ENCODE measurements at places on chromosomes 1 and 21. TPM values are rescaled to one million over a fixed set of nuclear protein-coding genes. Genes with fewer than 3 reads are reported as not detected.

The TFAP2E gene
- total RNA-seq = not detected

The C1orf87 gene
- total RNA-seq = not detected

The NR1I3 gene
- total RNA-seq = not detected

The LYPD8 gene
- total RNA-seq = not detected

The DIP2A gene
- 9.9 TPM for total RNA-seq

The C1orf141 gene
- not detected for total RNA-seq

The GSTM1 gene
- total RNA-seq = not detected

The TGFB2 gene
- total RNA-seq = 5.8 TPM

The OLFM3 gene
- total RNA-seq = not detected

The RHCE gene
- 1.1 TPM for total RNA-seq

The ZFYVE9 gene
- 20.6 TPM for total RNA-seq

The PFKL gene
- 255 TPM for total RNA-seq

The DIO1 gene
- total RNA-seq = not detected

The RGL1 gene
- total RNA-seq = 23.0 TPM

The CIART gene
- total RNA-seq = 10.2 TPM

The EGLN1 gene
- 41.2 TPM for total RNA-seq

The UBXN10 gene
- total RNA-seq = not detected

The OR2G6 gene
- total RNA-seq = not detected

The MOV10 gene
- total RNA-seq = 30.3 TPM

The KCNH1 gene
- not detected for total RNA-seq

The RLF gene
- total RNA-seq = 15.1 TPM

The SPTA1 gene
- not detected for total RNA-seq

The OR2T33 gene
- total RNA-seq = not detected

The OR2T11 gene
- not detected for total RNA-seq

The CD5L gene
- not detected for total RNA-seq

The CAMK1G gene
- total RNA-seq = not detected

The KIF17 gene
- total RNA-seq = 0.81 TPM

The RGS4 gene
- total RNA-seq = 252 TPM

The HPDL gene
- 1.9 TPM for total RNA-seq

The KPRP gene
- total RNA-seq = not detected

The KIAA0040 gene
- 3.8 TPM for total RNA-seq

The MLLT11 gene
- 1.8 TPM for total RNA-seq

The GJA9 gene
- not detected for total RNA-seq

The UBE2U gene
- total RNA-seq = not detected

Data from cardiac atrium fibroblast (primary cell).